ENCODE measurements at places on chromosomes 1 and 21.

GRCh38 chr1:165112260-165112659, 244.3 kb downstream of the LMX1A start:
- no peak for DNase-seq

- no peak for DNase-seq
Observed at GRCh38 chr1:232476538-232476950, 153.4 kb downstream of the SIPA1L2 start.

GRCh38 chr1:46181343-46182260, 5.3 kb upstream of the P3R3URF start:
- no peak for DNase-seq

DNA sequence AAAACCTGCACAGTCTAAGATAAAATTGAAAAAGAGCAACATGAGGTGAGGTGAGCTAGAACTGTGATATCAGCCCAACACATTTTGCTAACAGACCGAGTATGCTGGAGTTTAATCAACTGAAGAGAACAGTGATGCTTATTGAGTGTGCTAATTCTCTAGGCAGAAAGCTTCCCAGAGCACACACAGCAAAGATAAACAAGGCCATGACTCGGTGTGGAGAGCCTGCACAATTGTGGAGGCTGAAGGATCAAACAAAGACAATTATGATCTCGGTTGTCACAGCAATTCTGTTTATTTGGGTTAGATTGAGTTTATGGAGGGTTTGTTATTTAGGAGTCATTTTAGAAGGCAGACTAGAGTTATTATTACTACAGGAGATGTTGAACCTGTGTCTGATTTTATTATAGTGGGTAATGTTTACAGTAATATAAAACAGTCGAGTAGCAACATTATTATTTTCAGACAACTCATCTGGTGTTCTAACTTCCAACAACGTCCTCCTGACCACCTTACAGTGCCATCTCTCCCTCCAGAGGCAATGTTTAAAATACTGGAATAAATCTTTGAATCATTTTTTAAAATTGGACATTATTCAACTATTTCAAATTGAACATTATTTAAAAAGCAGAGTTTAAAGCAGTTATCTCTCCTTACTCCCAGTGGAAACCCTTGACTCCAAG, 40.2 kb downstream of the DPT start:
- peak; percentile 40 for DNase-seq

- no peak for DNase-seq
Observed at GRCh38 chr1:167562702-167563101, 9.1 kb upstream of the CREG1 start.

GRCh38 chr1:68827261-68827660, 330.4 kb upstream of the DEPDC1 start:
- DNase-seq = no peak

Measured in NCI-H146 (cell line).